ENCODE measurements at places on chromosomes 4 and X. TPM values are rescaled to one million over a fixed set of nuclear protein-coding genes. Genes with fewer than 3 reads are reported as not detected.

DNA sequence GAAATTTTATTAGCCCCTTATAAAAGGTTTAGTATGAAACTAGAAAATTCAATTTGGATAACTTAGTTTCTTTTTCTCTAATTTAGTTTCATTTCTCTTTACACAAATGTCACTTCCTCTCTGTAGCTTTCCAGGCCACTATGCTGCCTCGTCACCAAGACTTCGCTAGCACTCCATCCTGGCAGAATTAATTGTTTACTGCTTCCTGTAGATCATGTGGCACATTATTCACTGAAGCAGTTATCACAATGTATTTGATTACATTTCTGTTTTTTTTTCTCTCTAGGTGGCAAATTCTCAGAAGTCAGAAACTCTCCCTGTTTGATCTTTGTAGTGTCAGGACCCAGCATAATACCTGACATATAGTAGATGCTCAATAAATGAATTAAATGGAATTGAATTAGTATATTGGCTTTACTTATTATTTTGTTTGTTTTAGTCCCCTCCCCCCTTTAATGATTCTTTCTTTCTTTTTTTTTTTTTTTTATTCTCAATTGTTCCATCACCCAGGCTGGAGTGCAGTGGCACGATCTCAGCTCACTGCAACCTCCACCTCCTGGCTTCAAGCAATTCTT lies 9.3 kb upstream of the SAT1 start:
- peak; percentile 93 for ATAC-seq

GRCh38 chr4:128571747-128572146 lies 237.8 kb upstream of the JADE1 start:
- ATAC-seq: no peak

- no peak for ATAC-seq
These were observed 48.3 kb downstream of the AMELX start for GRCh38 chrX:11341274-11342201.

- ATAC-seq: no peak
These were observed 70.0 kb upstream of the STS start for GRCh38 chrX:7077241-7078230.

DNA sequence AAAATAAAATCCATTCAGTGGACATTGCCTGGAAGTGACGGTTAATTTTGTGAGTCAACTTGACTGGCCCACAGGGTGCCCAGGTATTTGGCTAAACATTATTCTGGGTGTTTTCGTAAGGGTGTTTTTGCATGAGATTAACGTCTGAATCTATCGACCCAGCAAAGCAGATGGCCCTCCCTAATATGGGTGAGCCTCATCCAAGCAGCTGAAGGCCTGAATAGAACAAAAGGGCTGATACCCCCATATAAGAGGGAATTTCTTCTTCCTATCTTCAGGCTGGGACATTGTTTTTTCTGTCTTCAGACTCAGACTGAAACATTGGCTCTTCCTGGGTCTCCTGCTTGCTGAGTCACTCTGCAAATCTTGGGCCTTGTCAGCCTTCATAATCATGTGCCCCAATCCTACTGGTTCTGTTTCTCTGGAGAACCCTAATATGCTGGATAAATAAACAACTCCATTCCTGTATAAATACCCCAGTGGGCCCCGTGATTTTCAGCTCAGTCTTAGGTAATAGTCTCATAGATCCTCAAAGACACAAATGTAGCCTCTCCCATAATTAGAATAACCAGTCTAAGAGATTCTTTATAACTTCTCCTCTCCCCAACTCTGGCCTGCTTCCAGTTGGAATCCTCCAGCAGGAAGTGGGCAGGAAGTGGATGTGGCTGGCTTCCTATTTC lies 33.1 kb upstream of the DDX3X start:
- no peak for ATAC-seq

DNA sequence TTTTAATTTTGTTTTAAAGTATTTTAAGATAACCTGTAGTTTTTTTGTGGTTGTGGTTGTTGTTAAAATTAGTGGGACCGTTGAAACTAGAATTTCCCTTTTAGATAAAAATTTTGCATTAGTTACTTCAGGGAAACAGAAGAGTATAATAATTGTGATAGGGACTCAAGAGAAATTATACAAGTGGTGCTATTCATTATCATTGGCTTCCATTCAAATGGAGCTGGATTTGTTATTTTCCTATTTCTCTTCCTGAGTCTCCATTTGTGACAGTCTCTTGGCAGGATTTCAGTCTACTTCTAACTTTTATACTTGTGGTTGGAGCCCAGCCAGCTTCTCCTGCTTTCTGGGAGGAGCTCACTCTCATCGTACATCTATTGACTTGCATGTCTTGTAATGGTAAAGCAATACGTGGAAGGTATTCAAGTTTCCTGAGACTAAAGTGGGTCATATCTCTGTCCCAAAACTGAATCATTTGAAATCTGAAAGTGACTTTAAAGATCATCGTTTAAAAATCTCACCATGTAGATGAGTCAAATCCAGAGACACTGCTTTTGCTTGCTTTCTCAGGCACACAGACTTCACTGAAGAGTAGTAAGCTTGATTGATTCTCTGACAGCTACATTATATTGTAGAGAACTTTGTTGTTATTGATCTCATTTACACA lies 155.8 kb downstream of the RPA4 start:
- peak; percentile 95 for ATAC-seq

- ATAC-seq: no peak
These were observed 81.7 kb upstream of the GATB start for GRCh38 chr4:151842430-151843079.

GRCh38 chr4:12689457-12689856 lies 794.7 kb downstream of the RAB28 start:
- no peak for ATAC-seq

GRCh38 chr4:150600812-150601445 lies 19.0 kb downstream of the MAB21L2 start:
- ATAC-seq: no peak

DNA sequence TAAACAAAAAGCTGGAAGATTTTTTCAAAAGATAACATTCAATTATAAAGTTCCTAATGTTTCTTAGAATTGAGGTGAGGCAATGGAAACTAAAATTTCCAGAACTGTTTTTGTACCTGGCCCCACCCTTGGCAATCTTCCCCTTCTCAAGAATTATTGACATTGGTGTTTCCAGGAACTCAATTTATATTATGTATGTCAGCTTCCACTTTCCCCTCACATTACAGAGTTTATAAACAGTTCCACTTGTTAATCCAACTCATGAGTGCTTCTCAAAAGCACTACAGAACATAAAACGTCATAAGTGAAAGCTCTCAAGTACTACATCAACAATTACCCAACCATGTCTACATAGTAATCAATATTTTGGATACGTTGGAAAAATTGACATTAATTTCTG lies 107.4 kb downstream of the FAM13A start:
- ATAC-seq: peak; percentile 48

GRCh38 chrX:139039041-139039440 lies 327.5 kb upstream of the FGF13 start:
- no peak for ATAC-seq

DNA sequence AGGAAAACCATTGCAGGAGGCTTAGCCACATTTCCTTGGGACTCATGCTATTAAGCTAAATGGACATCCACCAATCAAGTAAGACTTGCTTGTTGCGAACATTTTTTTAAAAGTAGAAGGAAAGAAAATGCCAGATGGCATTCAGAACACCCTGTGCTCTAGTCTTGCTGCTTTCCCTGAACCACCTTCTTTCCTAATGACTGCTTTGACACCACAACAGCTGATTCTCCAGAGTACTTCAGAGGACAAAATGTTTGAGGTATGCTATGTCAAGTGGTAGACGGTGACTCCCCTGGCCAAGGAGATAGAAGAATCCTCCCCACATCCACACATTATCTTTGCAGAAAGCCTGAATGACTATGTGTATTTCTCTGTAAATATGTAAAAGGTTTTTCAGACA lies 65.4 kb downstream of the ANK2 start:
- ATAC-seq: no peak

- ATAC-seq: no peak
These were observed 36.9 kb downstream of the PDLIM5 start for GRCh38 chr4:94488670-94489069.

DNA sequence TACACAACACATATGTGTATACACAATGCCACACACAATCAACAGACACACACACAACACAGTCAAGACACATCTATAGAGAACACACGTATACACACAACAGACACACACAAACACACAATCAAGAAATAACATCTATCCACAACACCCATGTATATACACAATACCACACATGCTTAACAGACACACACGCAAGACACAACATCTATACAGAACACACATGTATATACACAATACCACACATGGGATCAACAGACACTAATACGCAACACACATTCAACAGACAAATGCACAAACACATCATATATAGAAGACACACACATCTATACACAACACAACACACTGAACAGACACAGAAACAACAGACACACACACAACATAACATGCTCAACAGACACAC lies 234.8 kb downstream of the SHOX start:
- ATAC-seq: no peak

- no peak for ATAC-seq
These were observed 86.7 kb downstream of the RFC1 start for GRCh38 chr4:39279416-39279815.

- ATAC-seq: peak; percentile 52
These were observed at the start of gene OTUD5 for GRCh38 chrX:48957477-48957826. Gene OTUD5 (minus strand): TSS chrX:48957607. CDS start chrX:48957570, 37 bp downstream.

DNA sequence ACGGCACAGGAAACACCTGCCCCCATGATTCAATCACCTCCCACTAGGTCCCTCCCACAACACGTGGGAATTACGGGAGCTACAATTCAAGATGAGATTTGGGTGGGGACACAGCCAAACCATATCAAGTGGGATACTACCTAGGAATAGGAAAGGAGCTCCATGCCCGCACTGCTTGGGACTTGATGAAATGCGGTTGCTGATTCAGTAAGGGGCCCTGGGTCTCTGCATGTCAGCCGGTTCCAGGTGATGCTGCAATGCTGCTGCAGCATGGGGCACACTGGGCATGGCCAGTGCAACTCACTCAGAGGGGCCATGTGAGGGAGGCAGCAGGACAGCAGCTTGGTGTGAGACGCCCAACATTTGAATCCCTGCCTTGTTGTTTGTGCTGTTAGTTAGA lies 34.0 kb upstream of the MSX1 start:
- ATAC-seq: no peak

DNA sequence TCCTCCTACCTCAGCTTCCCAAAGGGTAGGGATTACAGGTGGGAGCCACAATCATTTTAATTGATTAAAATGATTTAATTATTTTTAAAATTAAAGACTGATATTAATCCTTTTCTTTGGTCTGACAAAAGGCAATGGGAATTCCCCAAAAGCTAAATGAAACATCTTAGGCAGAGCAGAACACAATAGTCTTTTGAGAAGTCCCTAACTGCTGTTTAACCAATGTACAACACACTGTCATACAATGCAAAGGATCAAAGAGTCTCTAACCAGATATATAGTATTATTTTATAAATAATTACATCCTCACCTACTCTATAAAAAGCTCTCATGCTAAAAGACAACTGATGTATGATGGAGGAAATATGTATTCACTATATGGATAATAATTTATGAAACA lies 47.0 kb downstream of the THAP9 start:
- no peak for ATAC-seq

- no peak for ATAC-seq
These were observed 1240.7 kb downstream of the C4orf33 start for GRCh38 chr4:130336585-130337217.

DNA sequence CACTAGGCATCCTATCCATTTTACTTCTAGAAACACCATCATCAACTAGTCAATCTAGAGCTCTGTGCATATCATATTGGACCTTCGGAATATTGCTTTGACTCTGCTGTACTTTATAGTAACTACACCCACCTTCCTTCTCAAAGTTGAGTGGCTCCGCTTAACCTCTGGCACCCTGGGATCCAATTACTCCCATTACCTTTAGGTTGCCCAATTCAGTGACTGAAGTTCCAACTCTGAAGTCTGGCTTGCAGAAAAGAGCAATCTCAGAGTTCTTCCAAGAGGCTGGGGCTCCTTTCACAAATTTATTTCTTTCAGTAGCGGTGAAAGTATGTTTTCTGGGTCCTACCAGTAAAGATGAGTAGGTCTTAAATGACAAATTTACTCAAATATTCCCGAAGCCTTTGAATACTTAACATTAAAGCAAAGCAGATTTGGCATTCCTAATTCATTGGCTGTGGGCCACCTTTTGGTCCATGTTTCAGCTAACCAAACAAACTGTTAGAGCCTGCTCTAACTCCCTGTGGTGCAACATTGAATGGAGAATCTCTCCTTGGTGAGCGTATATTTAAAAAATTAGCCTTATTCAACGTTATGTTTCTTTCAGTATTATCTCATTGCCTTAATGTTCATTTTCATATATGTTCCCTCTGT lies 1215.8 kb downstream of the RAPGEF2 start:
- ATAC-seq: no peak

- ATAC-seq: no peak
These were observed 20.5 kb upstream of the NAP1L5 start for GRCh38 chr4:88718098-88718497.

- ATAC-seq: no peak
These were observed 194.3 kb downstream of the SOWAHB start for GRCh38 chr4:76703676-76704075.

DNA sequence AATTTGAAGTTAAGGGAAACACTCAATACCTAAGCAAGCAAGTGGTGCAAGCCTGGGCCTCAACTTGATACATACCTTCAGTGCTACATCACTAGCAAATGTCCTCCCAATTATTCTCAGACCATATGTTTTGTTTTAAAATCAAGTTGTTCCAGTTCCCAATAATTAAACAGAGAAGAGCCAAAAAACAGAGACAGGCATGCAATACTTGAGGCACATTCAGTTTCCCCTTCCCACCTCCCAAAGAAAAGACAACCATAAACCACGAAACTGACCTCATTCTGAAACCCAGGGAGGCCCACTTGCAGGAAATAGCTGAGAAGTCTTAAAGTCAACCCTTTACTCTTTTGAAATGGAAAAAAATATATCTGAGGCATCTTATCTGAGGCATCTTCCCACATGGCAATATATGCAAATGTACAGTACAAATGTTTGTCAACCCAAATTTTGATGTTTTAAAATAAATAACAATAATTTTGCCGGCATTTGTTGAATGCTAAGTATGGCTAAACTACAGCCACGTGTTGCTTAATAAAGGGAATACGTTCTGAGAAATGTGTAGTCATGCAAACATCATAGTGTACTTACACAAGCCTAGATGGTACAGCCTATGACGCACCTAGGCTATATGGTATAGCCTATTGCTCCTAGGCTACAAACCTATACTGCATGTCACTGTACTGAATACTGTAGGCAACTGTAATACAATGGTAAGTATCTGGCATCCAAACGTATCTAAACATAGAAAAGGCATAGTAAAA lies 147.5 kb downstream of the TSPAN5 start:
- peak; percentile 92 for ATAC-seq

Gene WNK3
- total RNA-seq: 1.3 TPM

Gene NUDT10
- 0.82 TPM for total RNA-seq

Gene ETDB
- not detected for total RNA-seq

Gene ANXA3
- total RNA-seq: not detected

Gene FATE1
- total RNA-seq: not detected

Gene ATP6AP2
- total RNA-seq: 82.6 TPM

Gene SATL1
- total RNA-seq: not detected

Gene PHEX
- 0.19 TPM for total RNA-seq

Gene ABCD1
- 6.7 TPM for total RNA-seq

Gene CABS1
- total RNA-seq: not detected

Gene YY2
- total RNA-seq: 0.56 TPM

Gene GPR82
- not detected for total RNA-seq

Data from activated T-helper 17 cell treated with anti-CD3 and anti-CD28 coated beads, Interleukin-2, amount 50 U/mL, for 72 hours (primary cell).